ENCODE measurements at places on chromosomes 6 and 20. TPM values are rescaled to one million over a fixed set of nuclear protein-coding genes. Genes with fewer than 3 reads are reported as not detected.

DNA sequence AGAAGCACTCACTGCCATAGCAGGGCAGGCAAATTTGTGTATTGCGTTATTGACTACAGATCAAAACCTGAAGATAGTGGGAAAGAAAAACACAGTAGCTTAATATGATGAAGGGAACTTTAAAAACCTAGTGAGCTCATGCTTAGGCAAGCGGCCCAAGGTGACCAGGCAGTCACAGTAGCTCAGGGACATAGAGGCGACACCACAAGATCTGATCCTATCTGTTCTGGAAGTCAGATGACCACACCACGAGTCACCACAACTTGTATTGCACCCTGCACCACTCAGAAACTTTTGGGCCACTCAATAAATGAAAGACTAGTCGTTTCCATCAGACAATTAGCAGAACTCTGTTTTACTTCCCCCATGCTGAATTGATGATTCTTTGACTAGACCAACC is 4.9 kb downstream of the CLIC5 start:
- no peak for DNase-seq

Gene UCKL1
- total RNA-seq = 16.6 TPM

- DNase-seq = no peak
These were observed 48.3 kb downstream of the CARMIL1 start for GRCh38 chr6:25327432-25327831.

DNA sequence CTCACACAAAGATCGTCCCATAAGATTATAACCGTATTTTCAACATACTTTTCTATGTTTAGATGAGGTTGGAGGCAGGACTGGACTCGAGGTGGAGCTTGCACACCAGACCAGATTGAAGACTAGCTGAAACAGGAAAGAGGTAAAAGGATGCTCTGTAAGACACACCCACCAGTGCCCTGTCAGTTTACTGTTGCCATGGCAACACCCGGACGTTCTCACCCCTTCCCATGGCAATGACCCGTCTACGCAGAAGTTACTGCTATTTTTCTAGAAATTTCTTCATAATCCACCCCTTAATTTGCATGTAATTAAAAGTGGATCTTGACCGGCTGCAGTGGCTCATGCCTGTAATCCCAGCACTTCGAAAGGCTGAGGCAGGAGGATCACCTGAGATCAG is 13.6 kb upstream of the SRSF6 start:
- no peak for DNase-seq

DNA sequence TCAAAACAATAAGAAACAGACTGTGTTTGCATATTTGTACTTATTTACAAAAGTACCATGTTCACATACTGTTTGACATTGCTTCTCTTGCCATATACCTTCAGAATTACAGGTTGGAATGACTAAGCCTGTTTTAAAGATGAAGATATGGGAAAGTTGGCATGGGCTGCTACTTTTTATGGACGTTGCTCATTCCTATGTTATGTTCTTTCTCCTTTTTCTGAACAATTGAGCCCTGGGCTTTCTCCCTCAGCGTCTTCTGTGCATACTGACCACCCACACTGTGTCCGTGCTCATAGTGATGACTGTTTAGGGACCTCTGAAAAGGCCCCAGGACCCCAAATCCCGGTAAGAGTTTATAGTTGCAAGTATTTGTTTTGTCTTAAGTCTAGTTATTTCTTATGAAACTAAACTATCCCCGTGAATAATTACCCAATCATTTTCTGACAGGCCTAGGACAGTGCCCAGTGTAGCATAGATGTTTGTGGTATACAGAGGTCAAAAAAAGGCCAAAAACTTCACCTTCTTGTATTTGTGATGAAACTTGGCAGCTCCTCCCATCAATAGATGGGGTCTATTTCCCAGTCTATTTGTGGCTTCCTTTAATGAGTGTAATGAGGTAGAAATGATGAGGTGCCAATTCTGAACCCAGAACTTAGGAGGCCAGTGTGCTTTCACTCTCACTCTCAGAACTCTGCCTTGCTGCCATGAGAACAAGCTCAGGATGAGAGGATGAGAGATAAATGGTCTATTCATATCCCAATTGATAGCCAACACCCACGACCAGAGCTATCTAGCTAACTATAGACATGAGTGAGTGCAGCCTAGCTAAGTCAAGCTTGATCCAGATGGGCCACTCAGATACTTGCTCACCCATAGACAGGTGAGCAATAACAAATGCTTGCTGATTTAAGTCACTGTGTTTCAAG is 40.9 kb downstream of the GSTA4 start:
- no peak for DNase-seq

GRCh38 chr20:51987812-51988211 is 185.5 kb upstream of the SALL4 start:
- DNase-seq = no peak

GRCh38 chr20:20529597-20529996 is 161.7 kb downstream of the INSM1 start:
- DNase-seq = no peak

DNA sequence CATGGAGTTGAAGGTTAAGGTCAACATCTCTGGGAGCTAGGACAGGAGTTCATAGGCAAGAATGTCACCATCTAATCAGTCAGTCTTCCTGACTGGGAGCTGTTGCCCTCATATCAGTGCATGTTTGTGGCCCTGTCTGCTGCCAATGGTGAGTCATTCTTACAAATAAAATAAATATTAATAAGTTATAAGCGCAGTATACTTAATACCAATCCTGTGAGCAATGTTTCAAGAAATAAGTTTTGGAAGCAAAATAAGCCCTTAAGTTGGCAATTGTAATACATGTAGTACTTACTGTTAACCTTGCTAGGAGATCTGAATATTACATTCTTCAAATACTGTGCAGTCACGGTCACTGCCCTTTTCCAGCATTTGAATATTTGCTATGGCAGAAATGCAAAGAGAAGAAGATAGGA is 20.2 kb upstream of the MDGA1 start:
- DNase-seq = no peak

DNA sequence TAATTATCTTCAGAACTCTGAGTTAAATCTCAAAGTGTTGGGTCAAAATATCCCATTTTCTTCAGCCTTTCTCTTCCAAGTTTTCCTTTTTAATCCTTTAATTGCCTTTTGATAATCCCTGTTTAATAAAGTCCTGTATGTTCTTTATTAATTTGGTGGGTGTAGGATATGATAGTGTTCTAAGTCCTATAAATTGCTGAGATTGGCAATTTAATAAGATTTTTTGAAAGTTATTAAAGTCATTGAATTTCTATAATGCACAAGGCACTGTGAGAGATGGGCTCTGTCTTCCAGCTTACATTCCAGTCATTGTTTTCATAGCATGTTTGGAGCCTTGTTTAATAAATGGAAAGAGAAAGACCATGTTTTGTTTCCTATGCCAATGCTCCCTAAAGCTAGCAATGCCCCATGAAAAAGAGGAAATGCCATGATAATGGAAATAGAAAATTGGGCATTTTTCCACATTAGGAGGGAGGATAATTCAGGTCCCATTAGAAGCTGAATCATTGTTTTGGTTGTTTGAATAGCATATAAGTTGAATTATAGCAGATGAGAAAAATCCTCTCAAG is 404.8 kb downstream of the CD109 start:
- DNase-seq = no peak

DNA sequence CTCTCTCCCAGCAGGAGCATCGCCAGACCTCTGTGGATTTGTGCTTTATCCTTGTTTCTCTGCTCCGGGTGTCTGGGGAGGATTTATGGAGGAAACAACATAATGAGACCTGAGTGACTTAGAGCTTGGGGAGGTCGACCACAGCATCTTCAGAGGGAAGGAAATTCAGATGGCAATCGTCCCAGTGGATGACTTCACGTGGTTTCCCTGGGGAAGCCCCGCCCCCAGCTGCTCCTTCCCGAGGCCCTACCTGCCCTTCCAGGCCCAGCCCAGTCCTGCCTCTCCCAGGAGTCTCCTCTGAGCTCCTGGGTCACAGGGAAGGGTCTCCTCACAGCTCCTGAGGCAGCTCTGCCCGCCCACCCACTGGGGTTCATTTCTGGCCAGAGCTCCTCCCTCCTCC is 430.3 kb upstream of the SULF2 start:
- DNase-seq = no peak

- DNase-seq = peak; percentile 92
These were observed 70.0 kb downstream of the PTPN1 start for GRCh38 chr20:50580016-50580747.

GRCh38 chr6:170090561-170090960 is 200.3 kb downstream of the DLL1 start:
- DNase-seq = no peak

Gene RGS17
- total RNA-seq = 0.33 TPM

- DNase-seq = no peak
These were observed 369.4 kb downstream of the BMP2 start for GRCh38 chr20:7136886-7137285.

GRCh38 chr20:21677781-21678180 is 27.7 kb upstream of the PAX1 start:
- DNase-seq = no peak

GRCh38 chr20:52306477-52306876 is 114.9 kb upstream of the ZFP64 start:
- no peak for DNase-seq

GRCh38 chr6:135158397-135158796 is 22.7 kb upstream of the MYB start:
- DNase-seq = no peak

Gene TRIM40
- not detected for total RNA-seq

- no peak for DNase-seq
These were observed 921.8 kb upstream of the EPHA7 start for GRCh38 chr6:94341173-94341572.

DNA sequence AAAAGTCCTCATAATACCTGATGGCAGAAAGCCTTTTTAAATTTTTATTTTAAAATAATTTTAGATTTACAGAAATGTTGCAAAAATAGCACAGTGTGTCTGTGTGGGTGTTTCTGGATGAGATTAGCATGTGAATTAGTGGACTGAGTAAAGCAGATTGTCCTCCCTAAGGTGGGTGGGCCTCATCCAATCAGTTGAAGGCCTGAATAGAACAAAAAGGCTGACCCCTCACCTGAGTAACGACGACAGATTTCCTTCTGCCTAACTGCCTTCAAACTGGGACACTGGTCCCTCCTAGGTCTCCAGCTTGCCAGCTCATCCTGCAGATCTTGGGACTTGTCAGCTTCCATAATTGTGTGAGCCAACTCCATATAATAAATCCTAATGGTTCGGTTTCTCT is 54.2 kb downstream of the FAXC start:
- DNase-seq = peak; percentile 85

DNA sequence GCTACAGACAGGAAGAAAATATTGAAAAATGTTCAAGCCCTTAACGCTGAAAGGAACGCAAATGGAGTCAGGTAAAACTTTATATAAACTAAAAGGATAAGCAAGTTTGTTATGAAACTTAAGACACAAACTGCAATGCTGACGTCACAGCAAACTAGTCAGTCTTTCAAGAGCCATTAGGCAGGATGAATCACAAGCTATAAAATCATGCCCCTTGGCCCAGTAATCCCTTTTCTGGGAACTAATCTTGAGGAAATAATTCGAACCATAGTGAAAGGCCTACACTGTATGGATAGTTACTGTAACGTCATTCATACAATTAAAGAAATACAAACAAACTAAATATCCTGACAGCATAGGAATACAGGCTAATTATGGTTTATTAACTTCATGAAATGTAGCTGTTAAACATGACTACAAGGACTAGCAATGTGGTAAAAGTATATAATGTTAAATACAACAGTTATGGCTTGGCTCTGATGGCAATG is 42.7 kb upstream of the HINT3 start:
- DNase-seq = no peak

- no peak for DNase-seq
These were observed 59.3 kb downstream of the EPB41L2 start for GRCh38 chr6:131003488-131004386.

DNA sequence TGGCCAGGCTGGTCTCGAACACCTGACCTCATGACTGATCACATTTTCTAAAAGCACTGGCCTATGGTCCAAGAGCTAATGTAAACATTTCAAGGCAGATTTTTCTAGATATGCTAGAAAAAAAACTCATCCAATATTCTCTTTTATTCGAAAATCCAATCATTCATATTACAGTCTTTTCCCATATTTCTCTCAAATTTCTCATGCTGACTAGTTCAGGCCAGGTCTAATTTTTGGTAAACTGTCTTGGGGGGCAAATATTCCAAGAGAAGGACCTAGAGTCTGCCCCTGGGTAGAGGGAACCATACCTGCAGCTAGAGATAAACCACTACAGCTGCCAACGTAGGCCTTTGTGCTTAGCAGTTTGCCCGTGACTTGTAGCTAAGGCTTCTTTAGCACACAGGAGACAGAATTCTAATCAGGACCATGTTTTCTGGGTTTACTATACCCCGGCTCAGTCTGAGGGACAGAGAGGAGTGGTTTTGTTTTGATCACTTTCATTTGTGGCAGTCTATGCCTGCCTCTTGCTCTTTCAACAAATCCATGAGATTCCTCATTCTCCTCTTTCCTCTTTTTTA is 71.8 kb upstream of the CITED2 start:
- DNase-seq = no peak

DNA sequence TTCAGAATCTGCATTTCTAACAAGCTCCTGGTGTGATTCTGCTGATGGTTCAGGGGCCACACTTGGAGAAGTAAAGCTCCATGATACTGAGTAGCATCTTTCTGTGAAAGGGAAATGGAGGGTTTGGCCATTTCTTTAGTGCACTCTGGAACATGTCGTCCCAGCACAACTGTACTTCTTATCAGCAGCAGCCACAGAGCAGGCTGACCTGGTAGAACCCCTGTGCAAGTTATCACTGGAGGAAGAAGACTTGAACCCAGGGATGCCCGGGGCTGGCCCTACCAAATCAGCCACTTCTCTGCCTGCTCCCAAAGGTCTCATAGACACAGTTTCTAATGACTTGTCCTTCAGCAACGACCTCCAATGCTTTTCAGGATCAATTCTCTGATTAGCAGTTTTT is 354.7 kb upstream of the PLCB4 start:
- DNase-seq = no peak

Gene HSPA12B
- 8.9 TPM for total RNA-seq

DNA sequence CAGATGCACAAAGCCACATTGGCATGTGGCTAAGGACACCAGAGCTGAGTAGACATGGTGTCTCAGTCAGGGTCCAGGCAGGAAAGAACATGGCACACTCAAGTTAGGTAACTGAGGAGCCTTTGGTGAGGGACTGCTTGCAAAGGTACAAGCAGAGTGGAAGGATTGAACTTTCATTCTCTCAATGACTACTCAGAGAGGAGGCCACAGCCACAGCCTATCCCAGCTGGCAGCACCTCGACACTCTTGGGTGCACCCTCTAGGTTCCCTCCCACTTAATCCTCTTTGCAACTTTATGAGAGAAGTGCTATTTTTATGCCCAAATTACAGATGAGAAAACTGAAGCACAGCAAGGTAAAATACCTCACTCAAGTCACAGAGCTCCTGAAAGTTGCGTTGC is 73.4 kb downstream of the ISM1 start:
- DNase-seq = peak; percentile 83

Gene NRN1
- 21.9 TPM for total RNA-seq

DNA sequence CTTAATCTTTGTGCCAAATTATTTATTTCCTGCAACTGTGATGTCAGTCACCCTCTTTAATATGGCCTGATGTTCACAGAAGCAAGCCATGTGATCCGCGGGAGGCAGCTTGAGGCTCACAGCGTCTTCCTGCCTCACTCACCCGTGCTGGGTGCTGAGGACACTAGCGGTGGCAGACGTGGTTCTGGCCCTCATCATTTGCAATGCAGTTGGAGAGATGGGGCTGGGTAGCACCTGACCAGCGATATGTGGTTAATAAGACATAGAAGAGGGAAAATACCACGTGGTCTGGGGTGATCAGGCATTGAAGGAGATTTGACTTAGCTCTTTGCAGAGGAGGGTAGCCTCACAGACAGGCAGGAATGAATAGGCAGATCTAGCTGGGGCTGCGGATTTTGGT is 264.7 kb downstream of the TMEM242 start:
- no peak for DNase-seq

- no peak for DNase-seq
These were observed 51.6 kb downstream of the LAMA4 start for GRCh38 chr6:112202639-112203341.

Gene TRAPPC3L
- total RNA-seq = not detected

Gene SRSF12
- total RNA-seq = 2.0 TPM
